Stimulated activated CD4-positive, alpha-beta T cell treated with anti-CD3 and anti-CD28 coated beads, Interleukin-1b, Interleukin-23, amount 100 ng/mL, for 4 hours (primary cell): ENCODE measurements at places on chromosomes 11 and 22.

- DNase-seq: no peak
Measured at GRCh38 chr11:31237819-31238760, 131.4 kb downstream of the DCDC1 start.

DNA sequence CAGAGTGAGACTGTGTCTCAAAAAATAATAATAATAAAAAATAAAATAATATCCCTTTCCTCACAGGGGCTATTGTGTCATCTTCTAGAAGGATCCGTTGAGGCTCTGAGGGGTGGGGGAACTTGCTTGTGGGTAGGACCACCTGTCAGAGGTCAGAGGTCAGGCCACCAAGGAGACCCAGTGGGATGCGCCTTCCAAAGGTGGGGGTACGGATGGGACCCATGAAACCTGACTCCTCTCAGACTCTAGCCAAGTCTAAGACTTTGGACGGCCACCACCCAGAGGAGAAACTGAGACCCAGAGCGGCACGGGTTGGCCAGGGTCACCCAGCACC is 367 bp upstream of the MMP11 start:
- DNase-seq: no peak

DNA sequence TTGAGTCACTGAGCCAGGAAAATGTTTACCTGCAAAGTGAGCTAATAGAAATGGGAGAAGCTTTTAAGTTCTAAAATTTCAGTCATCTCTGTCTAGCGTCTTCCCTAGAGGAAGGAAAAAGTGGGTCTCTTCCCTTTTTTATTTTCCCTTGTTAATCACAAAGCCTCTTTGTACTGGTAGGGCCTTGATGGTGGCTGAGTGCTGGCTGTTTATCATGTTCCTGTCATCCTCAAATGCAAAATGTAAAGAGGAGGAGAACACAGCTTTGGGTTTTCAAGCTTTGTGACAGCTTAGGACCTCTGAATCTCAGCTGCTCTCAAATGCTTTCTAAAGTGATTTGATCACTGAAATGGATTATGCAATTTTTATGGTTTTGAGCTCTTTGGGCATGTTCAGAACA is 222.0 kb downstream of the TMEM135 start:
- DNase-seq: no peak

DNA sequence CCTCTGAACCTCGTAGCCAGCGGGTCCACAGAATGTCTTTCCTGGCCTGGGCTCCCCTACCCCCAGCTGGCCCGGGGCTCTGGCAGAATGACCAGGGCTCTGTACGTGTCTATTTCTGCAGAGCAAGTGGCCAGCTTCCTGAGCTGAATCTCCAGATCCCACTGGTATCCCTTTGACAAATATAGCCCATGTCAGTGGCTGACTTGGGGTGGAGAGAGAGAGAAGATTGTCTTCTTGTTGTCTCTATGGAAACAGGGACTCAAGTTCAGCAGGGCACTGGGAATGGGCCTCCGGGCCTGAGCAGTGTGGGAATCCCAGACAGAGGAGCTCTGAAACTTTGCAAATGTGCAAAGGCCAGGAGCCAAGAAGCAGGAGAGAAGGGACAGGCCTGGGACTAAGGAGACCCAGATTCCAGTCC is 33.9 kb downstream of the ANO1 start:
- DNase-seq: no peak

- no peak for DNase-seq
Measured at GRCh38 chr22:48974443-48975315, 853.0 kb downstream of the BRD1 start.

DNA sequence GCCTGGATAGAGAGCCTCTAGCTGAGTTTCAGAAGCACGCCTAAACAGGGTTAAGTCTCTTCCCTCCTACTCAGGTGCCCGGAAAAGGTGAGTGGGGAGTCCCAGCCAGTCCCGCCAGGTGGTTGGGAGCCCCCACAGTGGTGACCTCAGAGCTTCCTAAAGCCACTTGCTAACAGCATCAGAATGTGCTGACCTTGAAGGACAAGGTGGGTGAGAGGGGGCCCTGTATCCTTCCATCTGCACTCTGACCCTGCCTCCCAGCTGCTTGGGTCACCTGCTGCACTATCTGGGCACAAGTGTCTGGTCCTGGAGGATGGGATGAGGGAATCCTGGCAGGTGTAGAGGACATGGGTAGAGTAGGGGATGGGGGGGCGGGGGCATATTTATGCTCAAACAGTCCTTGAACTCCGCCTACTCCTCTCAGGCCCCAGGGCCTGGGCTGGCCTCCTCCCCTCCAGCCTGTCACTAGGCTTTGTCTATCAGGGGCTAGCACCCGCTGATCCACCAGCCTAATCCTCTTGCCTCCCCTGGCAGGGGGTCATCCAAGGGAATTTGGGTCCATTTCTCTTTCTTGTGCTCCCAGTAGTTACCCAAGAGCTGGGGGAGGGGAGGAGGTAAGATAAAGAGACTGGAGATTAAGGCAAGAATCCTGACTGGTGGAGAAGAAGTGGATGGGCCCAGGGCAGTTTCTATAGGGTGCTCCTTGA is 3.4 kb downstream of the USP2 start:
- DNase-seq: no peak

DNA sequence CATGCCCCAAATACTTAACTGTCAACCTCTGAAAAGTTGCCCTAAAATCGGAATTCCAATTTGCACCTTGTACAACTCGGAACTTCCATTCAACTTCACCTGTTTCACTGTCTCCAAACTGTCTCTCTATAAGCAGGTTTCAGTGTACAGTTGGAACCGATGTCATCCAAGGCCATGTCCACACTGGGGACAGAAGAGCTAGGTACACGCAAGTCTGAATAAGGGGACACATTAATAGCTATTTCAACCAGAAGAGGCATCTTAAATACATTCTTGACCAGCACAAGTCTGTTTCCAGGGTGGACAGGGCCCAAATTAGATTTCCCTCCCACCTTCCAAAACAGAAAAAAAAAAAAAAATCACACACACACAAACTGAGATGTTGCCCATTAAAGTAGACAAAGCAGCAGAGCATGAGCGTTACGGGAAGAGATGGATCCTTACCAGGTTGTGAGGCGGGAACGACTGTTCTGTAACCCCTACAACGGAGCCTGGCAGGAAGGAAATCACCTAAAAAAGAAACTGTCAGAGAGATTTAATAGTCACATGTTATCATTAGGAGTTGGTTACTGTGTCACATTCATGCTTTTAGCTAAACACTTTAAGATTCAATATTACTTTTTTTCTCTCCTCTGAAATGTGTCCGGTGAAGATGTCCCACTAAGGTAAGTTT is 1.7 kb downstream of the CREBZF start:
- DNase-seq: no peak

DNA sequence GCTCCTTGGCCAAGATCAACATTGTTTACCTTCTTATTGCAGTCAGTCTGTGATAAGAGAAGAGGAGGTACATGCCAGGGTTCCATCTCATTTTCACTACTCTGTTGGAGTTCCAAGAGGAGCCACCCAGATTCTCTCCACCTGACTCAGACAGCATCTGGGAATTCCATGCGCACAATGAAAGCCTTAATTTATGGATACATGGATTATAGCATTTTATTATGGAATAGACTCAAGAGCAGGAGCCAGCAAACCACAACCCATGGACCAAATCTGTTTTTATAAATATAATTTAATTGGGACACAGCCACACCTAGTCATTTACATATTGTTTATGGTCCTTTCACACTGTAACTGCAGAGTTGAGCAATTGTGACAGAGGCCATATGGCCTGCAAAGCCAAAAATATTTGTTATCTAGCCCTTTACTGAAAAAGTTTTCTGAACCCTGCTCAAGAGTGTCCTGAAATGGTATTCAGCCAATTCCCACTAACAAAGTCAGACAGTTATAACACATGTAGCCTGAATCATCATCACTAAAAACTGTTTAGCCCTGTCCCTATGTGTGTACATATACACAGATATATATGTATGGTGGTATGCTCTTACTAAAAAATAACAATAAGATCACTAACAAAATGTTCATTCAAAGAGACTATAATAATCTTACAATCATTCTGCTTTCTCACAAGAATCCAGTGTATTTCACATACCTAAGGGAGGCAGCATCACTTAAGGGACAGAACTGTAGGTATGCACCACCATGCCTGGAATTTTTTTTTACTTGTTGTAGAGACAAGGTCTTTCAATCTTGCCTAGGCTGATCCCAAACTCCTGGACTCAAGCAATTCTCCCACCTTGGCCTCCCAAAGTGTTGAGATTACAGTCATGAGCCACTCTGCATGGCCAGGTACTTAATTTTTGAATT is 104.5 kb upstream of the TEAD1 start:
- no peak for DNase-seq

DNA sequence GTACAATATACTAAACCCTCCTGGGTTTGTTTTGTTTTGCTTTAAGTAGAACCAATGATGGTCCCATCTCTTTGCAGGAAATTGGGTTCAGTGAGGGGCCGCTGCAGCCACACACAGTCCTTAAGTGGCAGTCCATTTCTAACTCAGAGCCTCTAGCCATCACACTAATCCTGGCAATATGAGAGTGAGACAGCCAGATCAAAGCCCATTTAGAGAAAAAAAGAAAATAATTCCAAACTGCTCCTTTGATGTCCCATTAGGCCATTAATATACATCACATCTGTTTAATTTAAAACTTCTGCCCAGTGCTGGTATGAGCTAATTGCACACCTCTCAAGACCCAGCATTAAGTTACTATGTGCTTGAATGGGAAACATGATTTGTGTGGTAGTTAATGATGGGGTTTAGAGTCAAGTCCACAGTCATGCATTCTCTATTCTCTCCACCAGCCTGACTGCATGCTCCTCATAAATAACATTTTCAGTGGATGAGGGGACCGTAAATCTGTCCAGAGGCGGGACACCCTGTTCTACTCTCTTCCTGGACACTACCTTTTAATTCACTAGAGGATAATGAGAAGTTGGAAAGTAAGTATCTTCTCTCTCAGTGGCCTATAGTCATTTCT is 53.8 kb upstream of the BIRC3 start:
- DNase-seq: no peak

GRCh38 chr11:90124371-90124770 is 10.1 kb upstream of the NAALAD2 start:
- no peak for DNase-seq

DNA sequence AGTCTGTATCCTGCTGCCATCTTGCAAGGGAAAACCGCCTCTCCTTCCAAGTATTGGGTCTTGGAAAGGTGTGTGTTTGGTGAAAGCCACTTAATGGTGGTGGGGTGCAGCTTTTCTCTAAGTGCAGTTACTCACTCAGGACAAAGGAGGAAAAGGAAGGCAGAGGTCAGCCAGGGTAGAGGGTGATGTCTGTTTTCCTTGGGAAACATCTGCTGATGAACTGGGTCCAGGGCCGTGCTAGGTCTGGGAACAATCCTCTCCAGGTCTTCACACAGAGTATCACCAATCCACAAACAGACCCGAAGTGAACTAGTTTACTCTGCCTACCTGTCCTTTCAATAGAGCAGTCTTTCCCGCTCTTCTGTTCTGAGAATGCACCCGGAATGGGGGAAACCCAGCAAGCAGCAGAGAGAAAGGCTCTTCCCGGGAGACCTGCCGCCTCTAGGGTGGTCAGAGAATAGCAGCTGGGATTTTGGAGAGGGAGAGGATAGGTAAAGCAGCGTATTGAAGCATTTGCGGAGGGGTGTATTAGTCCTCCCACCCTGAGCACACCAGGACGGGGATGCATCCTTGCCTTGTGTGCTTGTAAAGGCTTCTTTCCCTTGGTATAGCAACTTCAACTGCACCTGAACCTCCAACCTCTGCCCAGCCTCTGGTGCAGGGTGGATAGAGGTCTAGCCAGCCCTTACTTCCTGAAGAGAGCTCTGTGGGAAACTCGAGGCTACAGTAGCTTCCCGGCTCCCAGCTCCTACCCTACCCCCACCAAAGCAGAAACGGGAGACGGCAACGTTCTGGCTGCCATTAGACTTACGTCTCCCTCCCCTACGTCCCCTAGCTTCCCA is 20.7 kb downstream of the LHFPL7 start:
- no peak for DNase-seq

- DNase-seq: peak; percentile 20
Measured at GRCh38 chr11:61281581-61282250, 13.4 kb downstream of the VWCE start.

- DNase-seq: no peak
Measured at GRCh38 chr11:38791346-38791961, 2193.4 kb upstream of the RAG2 start.

GRCh38 chr22:34111210-34111824 is 191.0 kb upstream of the LARGE1 start:
- no peak for DNase-seq

DNA sequence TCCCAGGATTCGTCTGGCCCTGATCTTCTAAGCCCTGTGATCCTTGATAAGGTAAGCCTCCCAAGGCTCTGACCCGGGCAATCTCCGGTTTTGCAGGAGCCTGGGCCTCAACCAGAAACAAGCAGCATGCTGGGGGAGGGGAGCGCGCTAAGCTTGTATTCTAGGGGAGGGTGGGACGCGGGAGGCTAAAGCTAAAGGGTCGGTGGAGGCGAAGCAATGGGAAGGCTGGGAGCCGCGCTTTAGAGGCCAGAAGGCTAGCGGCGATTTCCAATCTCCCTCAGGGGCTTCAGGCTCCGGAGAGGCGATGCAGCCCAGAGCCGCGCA is 753 bp downstream of the PTPN5 start:
- no peak for DNase-seq

- DNase-seq: no peak
Measured at GRCh38 chr11:118635237-118635591, 27.8 kb downstream of the PHLDB1 start.

DNA sequence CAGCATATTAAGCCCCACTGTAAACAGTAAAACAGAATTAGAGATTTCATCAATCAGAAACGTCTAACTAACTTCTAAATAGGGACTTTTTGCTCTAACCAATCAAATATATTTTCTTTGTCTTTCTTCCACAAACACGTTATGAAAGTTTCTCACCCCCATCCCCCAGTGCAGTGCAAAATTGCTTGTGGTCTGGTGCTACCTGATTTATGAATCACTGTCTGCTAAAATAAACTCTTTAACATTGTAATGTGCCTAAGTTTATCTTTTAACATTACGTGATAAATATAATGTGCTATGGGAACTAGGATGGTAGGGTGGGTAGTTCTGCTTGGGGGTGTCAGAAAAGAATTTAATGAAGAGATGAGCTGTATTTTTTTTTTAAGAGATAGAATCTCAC is 47.3 kb upstream of the SLC5A1 start:
- no peak for DNase-seq

GRCh38 chr11:83836883-83837654 is 550.9 kb upstream of the CCDC90B start:
- DNase-seq: no peak

DNA sequence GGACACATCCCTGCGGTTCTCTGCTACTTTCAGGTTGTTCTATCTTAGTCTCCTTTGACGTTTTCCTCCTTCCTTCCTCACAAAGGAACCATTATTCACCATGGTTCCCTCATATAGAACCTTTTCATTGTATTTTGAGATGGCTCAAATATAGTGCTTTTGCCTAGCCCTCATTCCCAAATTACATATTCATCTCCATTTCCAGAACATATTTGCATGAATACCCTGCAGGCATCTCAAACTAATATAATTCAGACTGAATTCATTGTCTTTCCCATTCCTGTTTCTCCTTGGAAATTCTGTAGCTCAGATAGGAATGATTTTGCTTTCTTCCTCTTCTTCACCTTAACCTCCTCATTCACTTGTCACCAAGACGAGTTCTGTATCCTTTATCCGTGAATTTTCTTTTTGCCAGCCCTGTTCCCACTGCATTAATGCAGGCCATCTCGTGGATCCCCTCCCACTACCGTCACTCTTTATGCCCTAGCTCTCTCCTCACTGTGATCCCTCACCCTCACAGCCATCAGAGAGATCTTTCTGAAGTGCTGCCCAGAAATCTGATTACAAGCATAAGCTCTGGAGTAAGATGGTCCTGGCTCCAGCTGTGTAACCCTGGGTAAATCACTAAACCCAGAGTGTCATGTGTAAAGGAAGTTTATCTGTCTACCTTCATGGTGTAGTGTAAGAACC is 23.3 kb downstream of the PIWIL4 start:
- DNase-seq: no peak
